Motor neuron (in vitro differentiated cells): ENCODE measurements at places on chromosomes 12 and 14. TPM values are rescaled to one million over a fixed set of nuclear protein-coding genes. Genes with fewer than 3 reads are reported as not detected.

DNA sequence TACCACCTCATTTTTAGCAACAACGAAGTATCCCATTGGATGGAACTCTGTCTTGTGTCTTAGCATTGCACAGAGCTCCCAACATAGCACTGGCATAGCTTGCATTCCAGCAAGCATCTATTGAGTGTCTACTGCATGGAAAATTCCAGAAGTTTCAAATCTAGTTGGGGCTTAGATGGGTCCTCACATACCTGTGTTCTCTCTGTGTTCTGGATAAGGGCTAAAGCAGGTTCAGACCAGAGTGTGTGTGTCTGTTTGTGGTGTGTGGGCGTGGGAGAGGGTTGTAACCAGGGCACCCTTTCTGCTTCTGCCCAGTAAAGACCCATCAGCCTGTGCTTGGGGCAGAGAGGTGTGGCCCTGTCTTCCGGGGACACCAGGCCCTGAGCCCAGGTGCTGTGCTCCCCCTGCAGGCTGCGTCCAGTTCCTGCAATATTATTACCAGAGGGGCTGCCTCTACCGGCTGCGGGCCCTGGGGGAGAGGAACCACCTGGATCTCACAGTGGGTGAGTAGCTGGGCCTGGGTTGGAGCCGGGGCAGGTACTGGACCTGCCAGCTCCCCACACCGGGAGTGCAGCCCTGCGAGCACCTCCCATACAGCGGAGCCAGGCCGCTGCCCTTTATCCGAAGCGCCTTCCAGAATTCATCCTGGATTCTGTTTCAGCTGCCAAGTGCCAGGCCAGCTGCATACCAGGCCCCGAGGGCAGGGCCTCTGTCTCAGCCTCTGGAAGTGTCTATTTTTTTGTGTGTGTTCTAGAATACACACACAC, 20.3 kb downstream of the RHOF start:
- ATAC-seq, result peak; percentile 55

Gene TDP1
- total RNA-seq, result 25.0 and 32.8 TPM in 2 replicates

DNA sequence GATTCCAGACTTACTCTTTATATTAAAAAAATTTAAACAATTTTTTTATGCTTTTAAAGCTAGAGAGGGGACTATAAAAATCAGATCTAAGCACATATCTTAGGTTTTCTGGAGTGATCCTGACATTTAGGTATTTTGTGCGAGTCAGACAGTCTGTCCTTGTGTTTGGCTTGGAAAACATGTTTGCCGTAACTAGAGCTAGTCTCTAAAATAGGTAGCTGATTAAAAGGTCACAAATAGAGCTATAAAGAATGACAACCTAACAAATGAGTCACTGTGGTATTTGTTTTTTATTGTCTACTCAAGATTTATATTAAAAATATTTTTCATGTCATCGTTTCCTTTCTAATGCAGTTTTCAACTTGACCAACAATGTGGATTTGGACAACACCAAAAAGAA, 73.4 kb downstream of the MNAT1 start:
- ATAC-seq, result no peak

- ATAC-seq, result no peak
Observed at GRCh38 chr12:97944576-97944975, 482.0 kb downstream of the RMST start.

- peak; percentile 37 for ATAC-seq
Observed at GRCh38 chr14:61178226-61179060, 102.7 kb downstream of the TMEM30B start.

- ATAC-seq, result no peak
Observed at GRCh38 chr12:46577063-46577776, 204.6 kb upstream of the SLC38A2 start.

DNA sequence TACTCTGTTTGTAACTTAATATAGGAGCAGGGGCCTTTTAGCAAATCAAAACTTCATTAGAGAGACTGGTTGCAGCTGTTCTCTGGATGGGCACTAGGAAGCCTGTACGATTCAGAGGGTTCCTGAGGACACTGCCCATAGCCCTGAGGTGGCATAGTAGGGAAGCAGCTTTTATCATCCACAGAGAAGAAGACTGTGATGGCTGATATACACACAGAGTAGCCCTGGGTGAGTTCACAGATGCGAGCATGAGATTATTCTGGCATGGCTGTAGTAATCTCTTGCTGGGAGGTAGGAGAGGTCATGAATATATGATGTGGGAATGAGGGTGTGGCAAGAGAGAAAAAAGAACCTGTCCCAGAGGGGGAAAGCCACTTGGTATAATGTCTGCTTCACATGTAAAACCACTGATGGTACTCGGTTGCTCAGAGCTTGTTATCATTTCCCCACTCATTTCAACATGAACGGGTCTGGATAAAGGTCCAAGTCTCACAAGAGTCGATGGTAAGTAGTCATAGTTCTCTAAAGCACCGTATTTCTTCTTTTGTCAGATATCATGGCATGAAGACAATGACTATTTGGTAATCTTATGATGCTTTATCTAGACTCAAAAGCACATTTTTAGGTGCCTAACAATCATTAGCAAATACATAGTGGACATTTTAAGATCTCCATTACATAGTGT, 52.0 kb downstream of the PEBP1 start:
- ATAC-seq, result peak; percentile 50

GRCh38 chr14:69055999-69056788, 77.1 kb upstream of the ACTN1 start:
- peak; percentile 85 for ATAC-seq

DNA sequence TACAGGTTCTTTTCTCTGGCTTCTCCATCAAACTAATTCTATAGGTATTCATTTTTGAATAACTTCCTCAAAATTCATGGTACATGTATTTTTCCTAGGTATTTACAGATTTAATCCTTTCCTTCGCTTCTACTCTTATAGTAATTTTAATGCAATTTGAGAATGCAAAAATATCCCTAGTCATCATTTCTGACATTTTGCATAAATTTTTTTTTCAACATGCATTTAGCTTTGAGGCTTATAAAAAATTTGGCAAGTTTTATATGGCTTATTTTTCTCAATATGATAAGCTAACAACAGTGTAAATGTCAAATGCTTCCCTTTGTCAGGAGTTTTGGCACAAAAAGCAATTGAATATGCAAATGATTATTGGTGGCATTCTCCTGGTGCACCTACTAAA, 872.6 kb downstream of the FLRT2 start:
- no peak for ATAC-seq

GRCh38 chr12:114438635-114439256, 32.8 kb upstream of the TBX5 start:
- ATAC-seq, result no peak

Gene KRT75
- 0.09 TPM in 1 of 2 replicates, not detected in the other for total RNA-seq

DNA sequence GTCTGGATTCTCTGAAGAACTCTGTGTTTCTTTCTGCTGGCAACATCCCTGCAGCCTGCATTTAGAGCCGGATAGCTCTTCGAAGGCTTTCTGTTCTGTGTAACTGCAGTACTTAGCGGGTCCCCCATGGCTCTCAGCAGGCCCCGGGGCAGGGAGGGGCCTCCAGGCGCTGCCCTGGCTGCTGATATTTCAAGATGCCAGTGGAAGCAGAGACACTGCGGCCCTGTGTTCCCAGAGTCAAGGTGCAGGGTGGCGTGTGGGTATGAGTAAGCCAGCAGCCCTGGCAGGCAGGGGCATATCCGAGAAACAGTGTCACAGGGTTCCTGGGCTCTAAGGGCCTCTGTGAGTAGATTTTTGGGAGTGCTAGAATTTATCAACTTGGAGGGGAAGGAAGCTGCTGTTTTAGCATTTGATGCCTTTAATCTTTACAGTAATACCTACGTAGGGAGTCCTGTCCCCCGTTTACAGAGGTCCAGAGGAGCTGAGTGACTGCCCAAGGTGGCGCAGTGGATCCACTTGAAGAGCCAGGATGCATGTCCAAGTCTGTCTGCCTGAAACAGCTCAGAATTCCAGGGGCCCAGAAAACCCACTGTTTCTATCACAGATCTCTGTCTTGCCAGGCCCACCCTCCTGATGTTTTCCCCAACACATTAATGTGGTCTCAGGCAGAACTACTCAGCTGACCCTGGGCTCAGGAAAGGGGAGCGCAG, 16.2 kb downstream of the ESRRB start:
- peak; percentile 47 for ATAC-seq

- ATAC-seq, result no peak
Observed at GRCh38 chr14:45194964-45195363, 58.0 kb downstream of the MIS18BP1 start.

DNA sequence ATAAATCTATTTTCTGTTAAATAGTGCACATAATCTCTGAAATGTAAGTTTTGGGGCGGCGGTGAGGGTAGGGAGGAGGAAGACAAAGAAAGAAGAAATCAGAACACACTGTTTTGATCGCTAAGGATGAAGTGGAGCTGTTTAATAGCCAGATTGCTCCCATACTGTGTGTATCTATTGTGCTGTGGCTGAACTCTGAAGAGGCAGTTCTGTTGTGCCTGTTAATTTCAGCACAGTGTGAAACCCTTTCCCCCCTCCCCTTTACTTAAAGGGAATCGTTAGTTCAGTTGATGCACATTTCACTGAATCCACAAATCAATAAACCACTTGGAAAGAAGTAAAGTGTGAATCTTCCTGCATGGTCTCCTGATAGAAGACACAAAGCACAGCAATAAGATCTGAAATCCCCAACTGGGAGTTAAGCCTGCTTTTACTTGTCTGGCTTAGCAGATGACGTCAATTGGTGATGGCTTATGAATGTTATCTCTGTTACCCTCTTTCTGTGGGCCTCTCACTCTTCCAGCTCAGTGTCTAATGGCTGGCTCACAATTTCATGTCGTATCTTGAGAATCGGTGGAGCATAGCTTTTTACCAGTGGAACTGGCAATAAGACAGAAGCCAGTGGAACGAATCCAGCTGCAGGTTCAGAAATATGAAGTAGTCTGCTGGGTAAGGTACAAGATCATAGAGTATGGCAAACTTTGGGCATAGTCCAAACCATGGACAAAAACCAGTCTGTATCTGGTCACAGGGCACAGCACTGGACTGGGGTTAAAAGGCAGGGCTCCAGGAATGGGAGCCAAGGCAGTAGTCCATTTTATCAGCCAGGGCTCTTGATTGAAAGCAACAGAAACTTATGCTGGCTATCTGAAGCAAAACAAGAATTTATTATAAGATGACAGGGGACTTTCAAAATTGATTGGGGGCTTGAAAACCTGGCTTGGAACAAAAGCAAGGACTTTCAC, 413.5 kb upstream of the SEL1L start:
- no peak for ATAC-seq

Gene TAS2R20
- 3.5 and 5.3 TPM in 2 replicates for total RNA-seq

Gene CNTN1
- total RNA-seq, result 17.1 and 17.4 TPM in 2 replicates

- peak; percentile 91 for ATAC-seq
Observed at GRCh38 chr12:132837693-132838409, 9.2 kb upstream of the GOLGA3 start.

GRCh38 chr12:45970391-45970790, 20.0 kb downstream of the SCAF11 start:
- no peak for ATAC-seq

DNA sequence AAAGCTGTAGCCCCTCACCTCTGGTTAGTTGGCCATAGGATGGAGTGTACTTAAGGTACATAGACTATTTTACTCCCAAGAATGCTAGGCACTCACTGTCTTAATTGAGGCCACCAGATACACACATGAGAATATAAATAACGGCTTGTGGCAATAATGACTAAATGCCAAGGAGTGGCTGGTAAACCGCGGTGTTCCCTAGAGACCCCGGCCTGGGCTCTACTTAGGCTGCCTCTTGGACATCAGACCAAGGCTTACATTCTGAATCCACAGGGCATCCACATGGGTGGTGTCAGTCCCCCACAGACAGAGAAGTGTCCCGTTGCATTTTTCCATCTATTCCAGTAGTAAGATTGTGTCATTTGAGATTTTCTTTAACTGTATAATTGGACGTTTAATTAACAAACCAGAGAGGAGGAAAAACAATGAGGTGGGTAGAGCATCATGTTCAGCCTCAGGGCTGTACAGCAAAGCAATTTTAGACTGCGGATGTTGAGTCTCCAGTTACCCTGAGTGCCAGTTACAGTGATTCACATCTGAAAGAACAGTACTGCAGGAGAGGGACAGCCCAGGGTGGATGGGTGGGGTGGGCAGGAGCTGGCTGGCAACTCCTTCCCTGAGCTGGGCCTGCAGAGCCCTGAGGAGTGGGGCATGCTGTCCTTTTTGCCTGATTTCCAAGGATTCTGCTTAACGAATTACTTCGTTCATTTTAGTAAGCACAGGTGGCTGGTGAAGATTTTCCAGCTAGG, 20.5 kb downstream of the CKB start:
- ATAC-seq, result no peak

- ATAC-seq, result no peak
Observed at GRCh38 chr14:106694638-106695393, 1168.4 kb downstream of the TMEM121 start.

- no peak for ATAC-seq
Observed at GRCh38 chr14:88516861-88517357, 37.9 kb downstream of the PTPN21 start.

Gene ATL1
- 0.73 and 1.2 TPM in 2 replicates for total RNA-seq

GRCh38 chr14:95906591-95906990, 30.0 kb downstream of the TUNAR start:
- no peak for ATAC-seq

- no peak for ATAC-seq
Observed at GRCh38 chr12:128444598-128444997, 177.6 kb downstream of the TMEM132C start.

Gene SLCO1C1
- 0.11 and 0.50 TPM in 2 replicates for total RNA-seq

Gene PPP1R1A
- total RNA-seq, result 21.0 TPM in 2 replicates

Gene SERPINA3
- 63.0 and 66.0 TPM in 2 replicates for total RNA-seq

Gene BAZ2A
- 41.2 and 45.2 TPM in 2 replicates for total RNA-seq

DNA sequence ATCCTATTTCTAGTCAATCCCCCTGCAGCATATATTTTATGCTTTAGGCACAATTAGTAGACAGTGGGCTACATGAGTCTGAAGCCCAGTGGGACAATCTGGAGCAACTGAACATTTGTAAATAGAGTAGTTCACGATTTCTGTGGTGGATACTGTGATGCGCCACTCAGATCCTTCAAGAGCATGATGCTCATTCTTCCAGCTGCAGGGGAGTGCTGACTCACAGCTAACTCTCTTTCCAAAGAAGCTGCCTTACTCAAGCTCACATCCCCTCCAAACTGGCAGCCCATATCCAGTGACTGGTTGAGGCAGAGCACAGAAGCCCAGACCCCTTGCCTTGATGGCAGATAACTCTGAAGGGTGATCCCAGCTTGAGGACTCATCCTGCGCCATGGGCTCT, 224.2 kb upstream of the EEA1 start:
- no peak for ATAC-seq

DNA sequence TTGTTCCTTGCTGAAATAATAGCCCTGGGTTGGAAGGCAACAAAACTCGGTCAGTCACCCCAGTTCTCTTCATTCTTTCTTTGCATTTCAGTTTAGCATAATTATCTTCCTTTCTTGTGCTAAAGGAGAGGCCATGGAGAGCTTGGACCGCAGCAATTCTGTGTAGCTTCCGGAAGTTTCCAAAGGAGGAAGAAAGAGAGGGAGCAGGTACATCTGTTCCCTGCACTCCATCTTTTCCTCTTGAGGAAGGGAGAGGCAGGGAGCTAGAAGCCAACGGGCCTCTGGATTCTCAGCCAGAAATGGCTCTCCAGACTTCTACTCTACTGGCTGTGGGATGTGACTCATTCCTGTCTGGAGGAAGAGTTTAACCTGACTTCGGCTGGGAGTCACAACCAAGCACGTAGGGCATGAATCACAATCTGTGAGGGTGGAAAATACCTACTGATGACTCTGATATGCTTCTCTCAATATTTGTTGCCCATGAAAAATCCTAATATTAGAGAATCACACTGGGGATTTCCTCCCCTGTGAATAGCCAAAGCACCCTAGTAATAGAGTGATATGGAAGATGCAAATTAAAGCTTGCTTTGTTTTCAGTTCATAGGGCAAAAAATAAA, 17.0 kb downstream of the ANO6 start:
- peak; percentile 86 for ATAC-seq
